ENCODE measurements at places on chromosomes 2 and 18.

DNA sequence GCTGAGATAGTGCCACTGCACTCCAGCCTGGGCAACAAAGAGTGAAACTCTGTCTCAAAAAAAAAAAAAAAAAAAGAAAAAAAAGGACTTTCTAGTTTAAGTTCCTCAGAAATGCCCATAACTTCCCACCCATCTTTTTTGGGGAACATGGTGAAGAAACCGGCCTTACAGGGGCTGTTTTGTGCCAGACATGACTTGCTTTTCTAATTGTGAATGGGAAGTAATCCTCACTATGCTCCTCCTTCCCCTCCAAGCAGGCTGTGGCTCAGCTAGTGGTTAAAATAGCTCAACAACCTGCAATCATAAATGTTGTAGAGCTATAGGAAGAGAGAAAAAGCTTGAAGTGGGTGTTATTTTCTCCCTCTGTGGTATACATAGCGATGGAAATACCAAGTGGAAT, 34.1 kb upstream of the OLA1 start:
- no peak for DNase-seq

- DNase-seq = no peak
These were observed 490.6 kb downstream of the IRS1 start for GRCh38 chr2:226308986-226309385.

GRCh38 chr2:194867328-194867727, 789.7 kb upstream of the SLC39A10 start:
- DNase-seq = no peak

DNA sequence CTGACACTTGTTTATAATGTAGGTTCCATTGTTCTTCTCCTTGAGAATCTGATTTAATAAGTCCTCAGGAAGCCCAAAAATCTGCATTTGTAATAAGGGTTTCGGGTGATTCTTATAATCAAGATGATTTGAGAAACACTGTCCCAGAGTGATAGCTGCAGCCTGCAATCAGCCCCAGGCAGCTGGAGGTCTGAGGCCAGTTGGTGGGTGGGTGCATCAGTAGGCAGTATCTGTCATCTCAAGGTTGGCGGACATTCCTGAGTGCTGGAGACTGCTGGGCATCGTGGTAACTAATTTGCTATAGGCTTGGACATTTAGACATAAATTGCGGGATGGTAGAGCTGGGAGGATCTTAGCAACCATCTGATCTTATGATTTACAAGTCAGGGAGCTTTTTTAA, 2.7 kb upstream of the IL18RAP start:
- DNase-seq = no peak

GRCh38 chr2:160472839-160473251, 20.8 kb downstream of the RBMS1 start:
- no peak for DNase-seq

DNA sequence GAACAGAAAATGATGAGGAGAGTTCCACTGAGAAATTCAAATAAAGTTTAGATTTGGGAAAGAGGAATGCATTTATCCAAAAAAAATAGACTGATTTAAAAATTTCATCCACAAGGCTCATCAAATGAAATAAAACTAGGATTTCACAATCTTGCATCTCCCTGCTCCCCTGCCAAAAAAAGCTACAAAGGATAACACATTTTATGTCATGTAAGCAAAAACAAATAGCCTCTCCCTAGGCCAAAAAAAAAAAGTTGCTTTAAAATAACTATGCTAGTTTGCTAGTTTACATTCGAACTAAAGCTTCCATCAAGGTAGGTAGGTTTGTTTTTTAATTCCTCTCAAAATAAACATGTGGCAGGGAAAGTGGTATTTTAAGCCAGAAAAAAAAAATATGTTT, 465.5 kb upstream of the ID2 start:
- no peak for DNase-seq

DNA sequence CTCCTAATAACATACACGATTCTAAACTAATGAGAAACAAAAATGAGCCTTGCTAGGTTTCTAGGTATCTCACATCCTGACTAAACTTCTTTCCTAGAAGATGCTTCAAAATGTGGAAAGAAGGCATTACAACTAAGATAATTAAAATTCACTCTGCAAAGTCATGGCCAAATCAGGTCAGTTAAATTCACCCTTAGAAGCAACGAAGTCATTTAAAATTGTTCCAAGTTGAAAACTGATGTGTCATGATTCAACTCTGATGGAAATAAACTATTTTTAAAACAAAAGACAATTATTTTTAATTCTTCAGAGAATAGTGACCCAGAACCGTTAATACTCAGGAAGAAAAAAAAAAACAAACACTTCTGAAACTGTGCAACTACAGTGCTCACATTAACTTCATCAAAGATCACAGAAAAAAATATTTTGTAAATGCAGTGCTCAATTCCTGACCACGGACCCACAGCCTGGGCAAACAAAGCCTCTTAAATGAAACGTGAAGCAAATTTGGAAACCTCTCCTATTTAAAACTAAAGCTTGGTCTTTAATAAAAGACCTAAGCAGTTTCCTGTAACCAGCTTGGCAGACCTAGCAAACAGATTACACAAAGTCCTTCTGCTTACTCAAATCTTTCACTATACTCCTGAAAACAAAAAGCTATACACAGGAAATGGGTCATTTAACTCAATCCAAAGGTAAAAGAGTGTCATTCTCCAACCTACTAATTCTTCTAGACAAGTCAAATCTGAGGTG, 39.0 kb downstream of the CHN1 start:
- no peak for DNase-seq

GRCh38 chr2:223047260-223047761, 4.7 kb upstream of the KCNE4 start:
- DNase-seq = no peak

- DNase-seq = no peak
These were observed 56.3 kb downstream of the BOLA3 start for GRCh38 chr2:74091391-74091790.

GRCh38 chr2:222877556-222878300, 16.9 kb downstream of the ACSL3 start:
- DNase-seq = no peak

DNA sequence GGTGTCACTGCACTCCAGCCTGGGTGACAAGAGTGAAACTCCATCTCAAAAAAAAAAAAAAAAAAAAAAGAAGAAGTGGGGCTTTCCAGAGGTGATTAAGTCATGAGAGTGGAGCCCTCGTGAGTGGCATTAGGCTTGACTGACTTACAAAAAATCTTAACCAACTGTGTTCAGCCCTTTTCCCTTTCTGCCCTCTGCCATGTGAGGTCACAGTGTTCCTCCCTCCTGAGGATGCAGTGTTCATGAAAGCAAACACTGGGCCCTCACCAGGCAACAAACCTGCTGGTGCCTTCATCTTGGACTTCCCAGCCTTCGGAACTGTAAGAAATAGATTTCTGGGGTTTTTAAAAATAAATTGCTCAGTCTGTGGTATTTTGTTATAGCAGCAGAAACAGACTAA, 37.0 kb upstream of the METTL21A start:
- DNase-seq = no peak

DNA sequence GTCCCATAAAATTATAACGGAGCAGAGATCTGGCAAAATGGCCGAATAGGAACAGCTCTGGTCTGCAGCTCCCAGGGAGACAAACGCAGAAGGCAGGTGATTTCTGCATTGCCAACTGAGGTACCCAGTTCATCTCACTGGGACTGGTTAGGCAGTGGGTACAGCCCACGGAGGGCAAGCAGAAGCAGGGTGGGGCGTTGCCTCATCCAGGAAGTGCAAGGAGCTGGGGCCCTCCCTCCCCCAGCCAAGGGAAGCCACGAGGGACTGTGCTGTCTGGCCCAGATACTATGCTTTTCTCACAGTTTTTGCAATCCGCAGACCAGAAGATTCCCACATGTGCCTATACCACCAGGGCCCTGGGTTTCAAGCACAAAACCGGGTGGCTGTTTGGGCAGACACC, 22.8 kb downstream of the ICA1L start:
- no peak for DNase-seq

DNA sequence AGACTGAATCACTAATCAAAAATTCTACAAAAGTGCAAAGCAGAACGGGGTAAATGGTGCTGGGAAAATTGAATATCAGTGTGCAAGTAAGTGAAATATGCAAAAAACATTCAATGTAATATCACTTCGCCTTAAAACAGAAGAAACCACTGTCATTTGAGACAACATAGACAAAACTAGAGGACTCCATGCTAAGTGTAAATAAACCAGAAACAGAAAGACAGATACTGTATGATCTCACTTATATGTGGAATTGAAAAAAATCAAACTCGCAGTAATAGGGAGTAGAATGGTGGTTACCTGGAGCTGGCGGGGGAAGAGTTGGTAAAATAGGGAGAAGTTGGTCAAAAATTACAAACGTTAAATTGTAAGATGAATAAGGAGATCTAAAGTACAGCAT, 1420.0 kb upstream of the CDH2 start:
- DNase-seq = no peak

- no peak for DNase-seq
These were observed 343 bp upstream of the CD302 start for GRCh38 chr2:159798376-159798725.

Data from activated CD4-positive, alpha-beta T cell treated with anti-CD3 and anti-CD28 coated beads for 24 hours (primary cell).